Posterior vena cava (tissue), 2 donors: ENCODE measurements at places on chromosomes 5 and 9. TPM values are rescaled to one million over a fixed set of nuclear protein-coding genes. Genes with fewer than 3 reads are reported as not detected.

DNA sequence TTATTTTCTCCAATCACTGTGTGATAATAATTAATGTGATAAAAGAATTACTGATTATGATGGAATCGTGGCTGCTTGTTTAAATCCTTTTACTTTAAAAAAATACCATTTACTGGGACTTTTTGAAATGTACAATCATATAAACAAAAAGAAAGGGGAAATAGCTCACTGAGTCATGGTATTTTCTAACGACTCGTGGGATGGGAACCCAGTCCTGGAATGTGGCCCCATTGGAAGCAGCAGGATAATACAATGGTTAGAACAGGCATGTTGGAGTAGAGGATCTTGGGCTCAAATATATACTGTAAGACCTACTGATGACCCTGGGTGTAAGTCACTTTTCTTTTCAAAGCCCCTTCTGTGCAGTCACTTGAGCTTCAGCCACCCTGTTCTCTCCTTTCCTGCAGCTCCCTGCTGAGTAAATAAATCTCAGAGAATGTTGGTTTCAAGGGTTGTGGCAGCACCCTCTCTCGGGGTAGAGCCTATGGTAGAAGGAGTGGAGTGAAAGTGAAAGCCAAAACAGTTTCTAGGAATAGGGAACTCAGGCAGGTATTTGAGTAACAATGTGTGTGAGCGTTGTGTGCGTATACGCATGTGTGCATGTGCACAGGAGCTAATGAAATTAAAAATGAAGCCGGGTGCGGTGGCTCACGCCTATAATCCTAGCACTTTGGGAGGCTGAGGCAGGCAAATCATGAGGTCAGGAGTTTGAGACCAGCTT is 40.8 kb upstream of the LARP1 start:
- no peak for DNase-seq

DNA sequence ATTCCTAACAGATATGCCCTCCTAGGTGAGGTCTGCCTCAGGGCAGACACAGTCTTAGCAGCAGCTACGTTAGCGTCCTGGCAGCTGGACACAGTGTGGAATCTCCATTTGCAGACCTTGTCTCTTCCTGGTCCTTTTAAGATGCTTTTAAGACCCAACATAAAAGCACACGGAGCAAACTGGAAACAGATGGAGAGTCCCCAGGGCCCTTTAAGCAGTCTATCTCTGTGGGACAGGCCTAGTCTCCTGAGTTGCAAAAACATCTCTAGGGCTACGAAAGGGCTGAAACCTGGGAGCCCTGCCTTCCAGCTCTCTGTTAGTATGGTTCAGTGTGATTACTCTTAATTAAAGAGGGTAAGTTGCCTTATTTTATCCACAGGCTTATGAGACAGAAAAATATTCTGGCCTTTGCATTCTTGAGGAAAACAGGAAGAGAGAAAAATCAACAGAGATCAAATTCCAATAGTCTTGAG is 66.0 kb upstream of the GNA14 start:
- DNase-seq: no peak

DNA sequence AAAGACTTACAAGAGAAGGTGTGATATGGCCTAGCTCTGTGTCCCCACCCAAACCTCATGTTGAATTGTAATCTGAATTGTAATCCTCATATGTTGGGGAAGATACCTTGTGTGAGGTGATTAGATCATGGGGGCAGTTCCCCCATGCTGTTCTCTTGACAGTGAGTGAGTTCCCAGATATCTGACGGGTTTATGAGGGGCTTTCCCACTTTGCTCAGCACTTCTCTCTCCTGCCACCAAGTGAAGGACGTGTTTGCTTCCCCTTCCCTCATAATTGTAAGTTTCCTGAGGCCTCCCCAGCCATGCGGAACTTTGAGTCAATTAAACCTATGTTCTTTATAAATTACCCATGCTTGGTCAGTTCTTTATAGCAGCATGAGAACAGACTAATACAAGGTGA is 49.0 kb downstream of the CDO1 start:
- DNase-seq: no peak

DNA sequence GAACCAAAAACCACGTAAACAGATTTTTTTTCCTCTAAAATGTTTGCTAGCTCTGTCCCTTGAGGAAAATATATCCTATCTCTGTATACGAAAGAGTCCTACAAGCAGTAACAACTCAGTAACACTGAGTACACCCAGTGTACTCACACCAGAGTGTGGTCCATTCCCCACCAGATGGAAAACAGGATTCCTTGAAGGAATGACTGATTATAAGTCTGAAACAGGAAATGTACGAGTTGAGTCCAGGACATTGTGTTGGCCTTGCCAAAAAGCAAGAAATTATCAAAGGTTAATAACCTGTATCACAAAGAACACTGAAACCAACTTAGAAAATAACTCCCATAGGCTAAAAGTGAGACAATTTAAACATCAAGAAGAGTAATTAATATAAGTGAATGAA is 20.4 kb downstream of the GOLPH3 start:
- DNase-seq: no peak

GRCh38 chr5:103298117-103298516 is 39.6 kb downstream of the MACIR start:
- DNase-seq: no peak

- no peak for DNase-seq
These were observed 74.6 kb downstream of the PHAX start for GRCh38 chr5:126675338-126675737.

DNA sequence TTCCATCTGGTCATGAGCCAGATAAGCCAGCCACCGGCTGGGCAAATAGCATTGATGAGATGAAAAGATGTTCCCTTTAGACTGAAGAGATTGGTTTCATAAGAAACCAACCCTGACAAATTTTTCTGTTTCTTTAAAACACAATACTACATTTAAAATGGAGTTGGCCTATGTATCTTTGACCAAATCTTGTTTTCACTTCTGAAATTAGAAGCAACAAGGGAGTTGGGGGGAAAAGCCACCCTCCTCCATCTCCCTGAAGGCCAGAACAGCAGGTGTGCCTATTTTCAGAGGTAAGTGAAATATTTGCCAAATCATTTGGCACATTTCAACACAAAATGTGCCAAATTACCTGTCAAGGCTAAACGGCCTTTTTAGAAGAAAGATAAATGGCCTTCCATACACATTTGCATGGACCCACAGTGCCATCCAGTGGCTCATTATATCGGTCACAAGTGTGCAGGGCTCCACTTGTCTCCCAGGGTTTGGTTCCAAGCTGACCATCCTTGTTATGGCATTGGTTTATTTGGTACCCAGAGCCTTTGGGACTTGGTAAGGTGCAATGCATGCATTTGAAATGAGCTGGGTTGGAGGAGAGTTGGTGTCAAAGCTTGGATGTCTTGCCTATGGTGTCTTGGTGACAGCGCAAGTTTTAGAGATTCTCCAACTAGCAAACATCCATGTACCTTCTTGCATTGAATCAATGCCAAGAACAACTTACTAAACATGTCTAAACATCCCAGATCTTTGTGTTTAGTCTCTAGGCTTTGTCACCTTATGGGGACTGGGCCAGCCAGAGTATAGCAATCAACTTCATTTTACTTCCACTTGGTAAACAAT is 372.0 kb upstream of the KIF2A start:
- no peak for DNase-seq

GRCh38 chr5:77773734-77774280 is 2.3 kb downstream of the TBCA start:
- DNase-seq: no peak

GRCh38 chr5:66364186-66364585 is 220.1 kb downstream of the SREK1 start:
- no peak for DNase-seq

- no peak for DNase-seq
These were observed 3.7 kb upstream of the FAM78A start for GRCh38 chr9:131279863-131280570.

DNA sequence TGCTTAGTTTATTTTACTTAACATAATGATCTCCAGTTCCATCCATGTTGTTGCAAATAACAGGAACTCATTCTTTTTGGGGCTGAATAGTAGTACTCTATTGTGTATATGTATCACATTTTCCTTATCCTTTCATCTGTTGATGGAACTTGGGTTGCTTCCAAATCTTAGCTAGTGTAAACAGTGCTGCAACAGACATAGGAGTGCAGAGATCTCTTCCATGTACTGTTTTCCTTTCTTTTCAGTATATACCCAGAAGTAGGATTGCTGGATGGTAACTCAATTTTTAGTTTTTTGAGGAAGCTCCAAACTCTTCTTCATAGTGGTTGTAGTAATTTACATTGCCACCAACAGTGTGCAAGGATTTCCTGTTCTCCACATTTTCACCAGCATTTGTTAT is 138.8 kb upstream of the POC5 start:
- DNase-seq: no peak

DNA sequence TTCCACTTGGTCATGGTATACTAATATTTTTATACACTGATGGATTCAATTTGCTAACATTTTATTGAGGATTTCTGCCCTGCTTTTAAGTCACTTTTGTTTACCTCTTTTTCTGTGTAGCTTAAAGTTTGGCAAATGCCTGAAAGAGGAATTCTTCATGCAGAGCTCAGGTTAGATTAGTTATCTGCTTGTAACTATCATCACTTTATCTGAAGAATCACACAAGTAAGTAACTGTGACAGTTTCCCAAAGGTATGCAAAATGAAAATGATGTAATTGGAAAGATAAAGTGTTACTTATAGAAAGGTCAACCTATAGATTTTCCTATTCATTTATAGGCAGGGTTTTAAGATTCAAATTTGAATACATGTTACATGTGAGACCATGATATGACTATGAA is 188.8 kb upstream of the ACTBL2 start:
- DNase-seq: no peak

- DNase-seq: peak; percentile 61
These were observed 5.3 kb downstream of the ELAVL2 start for GRCh38 chr9:23820451-23821374.

Gene C5orf52
- total RNA-seq: not detected
